ENCODE measurements at places on chromosomes 4 and X.

- DNase-seq = peak; percentile 55
Observed at GRCh38 chr4:168677063-168677462, 180.2 kb downstream of the PALLD start.

- DNase-seq = no peak
Observed at GRCh38 chr4:121789960-121790829, 10.9 kb upstream of the EXOSC9 start.

DNA sequence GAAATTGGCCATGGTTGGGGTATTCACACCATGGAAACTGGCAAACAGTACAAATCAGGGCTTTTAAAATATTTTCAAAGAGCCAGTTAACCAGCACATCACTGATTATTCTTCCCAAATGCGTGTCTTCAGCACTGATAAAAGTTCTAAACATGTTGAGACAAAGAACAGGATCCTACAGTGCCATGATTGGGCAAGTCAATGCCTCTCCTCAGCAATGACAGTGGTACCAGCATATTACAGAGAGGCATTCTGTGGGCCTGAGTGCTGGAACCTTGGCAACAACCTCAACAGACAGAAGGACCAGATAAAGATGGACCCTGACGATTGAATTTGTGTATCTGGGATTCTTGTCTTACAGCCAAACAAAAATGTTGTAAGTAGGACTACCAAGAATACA is 108.9 kb downstream of the EFHC2 start:
- no peak for DNase-seq

DNA sequence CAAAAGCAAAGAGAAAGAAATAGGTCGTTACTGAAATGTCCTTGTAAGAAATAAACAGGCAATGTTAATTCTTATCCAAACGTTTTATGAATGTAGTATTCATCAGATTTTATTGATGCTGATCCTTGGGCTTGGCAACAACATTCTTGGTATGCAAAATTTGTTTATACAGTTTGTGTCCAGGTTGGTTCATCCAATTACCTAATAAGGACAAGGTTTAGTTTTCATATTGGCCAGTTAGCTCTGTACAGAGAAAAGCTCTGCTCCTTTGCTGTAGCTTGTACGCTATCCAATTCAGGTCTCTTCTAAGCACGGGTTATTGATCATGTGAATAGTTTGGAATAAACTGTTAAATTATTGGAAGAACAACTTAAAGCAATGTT is 14.4 kb upstream of the CCNG2 start:
- no peak for DNase-seq

DNA sequence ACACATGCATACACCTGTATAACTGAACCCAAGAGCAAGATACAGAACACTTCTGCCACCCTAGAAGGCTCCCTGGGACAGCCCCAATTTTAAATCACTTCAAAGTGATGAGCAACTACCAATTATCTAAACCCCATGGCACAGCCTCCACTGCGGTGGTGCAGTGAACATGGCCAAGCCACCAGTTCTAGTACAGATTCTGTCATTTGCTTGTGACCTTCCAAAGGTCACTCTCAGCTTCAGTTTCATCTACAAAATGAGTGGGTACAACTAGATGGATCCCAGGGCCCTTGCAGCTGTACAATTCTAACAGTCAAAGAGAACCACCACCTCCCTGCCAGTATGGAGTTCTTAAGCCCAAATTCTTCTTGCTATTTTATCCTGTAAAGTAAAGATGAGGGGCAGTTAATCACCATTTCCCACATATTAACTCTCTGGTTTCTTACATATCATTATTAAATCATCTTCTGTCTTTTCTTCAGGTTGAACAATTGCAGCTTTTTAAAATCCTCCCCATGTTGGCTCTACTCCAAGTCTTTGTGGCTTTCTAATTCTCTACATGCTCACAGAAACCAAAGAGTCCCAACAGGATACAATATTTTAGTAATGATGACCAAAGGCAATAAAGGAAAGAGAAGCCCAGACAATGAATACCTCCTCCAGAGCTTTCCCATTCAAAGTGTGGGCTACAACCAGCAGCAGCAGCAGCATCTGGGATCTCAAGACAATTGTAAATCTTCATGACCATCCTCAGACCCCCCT is 39.0 kb upstream of the GPM6B start:
- DNase-seq = no peak

DNA sequence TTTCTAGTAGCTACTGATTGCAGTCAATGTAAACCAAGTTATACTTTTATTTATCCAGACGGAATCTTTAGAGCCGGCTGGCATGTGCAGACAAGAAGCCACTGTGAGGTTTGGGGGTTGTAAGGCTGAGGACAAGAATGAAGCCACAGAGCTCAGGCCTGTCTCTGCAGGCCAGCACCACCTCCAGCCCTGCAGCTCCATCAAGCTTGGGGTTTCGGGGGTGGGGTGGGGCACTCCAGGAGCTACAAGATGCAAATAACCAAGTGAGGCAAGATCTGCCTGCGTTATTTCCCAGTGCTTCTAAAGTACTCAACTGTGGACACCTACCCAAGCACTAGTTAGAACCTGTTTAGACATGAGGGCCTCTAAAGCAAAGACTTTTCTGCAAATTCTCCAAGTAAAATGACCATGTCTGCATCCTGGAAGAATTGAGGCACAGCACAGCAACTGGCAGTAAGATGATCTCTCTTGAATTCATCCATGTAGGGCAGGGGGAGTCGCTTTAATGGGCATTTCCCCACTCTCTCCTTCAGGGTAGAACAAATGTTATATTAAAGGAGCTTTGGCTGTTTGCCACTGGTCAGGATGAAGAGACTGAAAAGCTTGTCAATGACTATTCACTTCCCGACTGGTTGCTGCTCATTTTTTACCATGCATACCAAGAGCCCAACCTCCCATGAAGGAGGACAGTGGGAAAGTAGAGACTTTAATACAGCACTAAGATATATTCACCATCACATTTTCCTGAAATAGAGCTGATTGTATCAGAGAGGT is 222.5 kb downstream of the MGST2 start:
- peak; percentile 19 for DNase-seq

DNA sequence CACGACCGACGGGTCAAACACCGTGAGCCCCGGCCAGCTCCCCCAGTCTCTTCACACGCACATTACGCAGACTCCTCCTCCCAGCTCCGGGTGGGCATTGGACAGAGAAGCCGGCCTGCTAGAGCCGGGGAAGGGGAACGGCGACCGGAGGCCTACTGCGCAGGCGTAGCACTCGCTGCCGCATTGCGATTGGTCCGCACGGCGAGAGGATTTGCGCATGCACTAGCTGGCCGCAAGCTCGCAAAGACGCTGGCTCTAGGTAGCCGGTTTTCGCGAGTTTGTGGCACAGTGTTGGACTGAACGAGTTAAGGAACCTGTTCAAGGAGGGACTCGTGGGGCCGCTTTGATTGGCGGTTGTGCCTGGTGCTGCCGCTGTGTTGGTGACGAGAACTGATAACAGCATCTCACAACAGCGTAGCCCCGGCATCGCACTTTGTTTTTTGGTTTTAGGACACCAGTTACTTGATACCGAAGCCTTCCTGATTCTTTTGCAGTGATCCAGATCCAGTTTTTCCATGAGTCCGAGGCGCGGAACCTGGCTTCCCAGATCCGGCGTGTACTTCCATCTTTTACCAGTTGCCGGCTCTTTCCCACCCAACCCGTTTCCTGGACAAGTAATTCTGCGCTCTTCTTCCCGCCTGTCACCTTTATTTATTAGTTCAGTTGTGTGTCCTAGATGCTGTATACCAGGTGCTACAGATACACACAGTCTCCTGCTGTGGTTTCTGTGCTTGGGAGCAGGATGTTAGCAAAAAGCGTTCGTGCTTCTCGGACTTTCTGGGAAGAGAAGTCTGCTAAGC is at the start of gene AIFM1:
Gene AIFM1, minus strand, starts transcription at position 139 of the 800 bp plus-strand sequence. CDS start 185 bp downstream, outside the sequence.
- peak; percentile 98 for DNase-seq

DNA sequence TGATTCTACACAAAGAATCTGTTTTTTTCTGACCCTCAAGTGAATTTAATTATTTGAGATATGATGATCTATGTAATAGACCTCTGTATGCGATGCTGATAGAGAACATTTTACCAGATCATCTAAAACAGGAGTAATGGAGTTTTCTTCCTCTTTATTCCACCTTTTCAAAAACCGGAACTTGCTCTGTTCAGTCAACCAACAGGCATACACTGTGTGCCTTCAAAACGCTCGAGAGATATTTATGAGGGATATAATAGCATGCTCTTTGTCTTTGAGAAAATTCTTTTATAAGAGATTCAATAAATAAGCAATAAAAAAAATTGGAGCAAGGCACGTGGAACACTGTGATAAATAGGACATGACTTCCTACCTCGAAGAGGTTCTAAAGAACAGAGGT is 2.0 kb downstream of the NYX start:
- no peak for DNase-seq

GRCh38 chr4:85644061-85644460 is 169.1 kb downstream of the ARHGAP24 start:
- no peak for DNase-seq

DNA sequence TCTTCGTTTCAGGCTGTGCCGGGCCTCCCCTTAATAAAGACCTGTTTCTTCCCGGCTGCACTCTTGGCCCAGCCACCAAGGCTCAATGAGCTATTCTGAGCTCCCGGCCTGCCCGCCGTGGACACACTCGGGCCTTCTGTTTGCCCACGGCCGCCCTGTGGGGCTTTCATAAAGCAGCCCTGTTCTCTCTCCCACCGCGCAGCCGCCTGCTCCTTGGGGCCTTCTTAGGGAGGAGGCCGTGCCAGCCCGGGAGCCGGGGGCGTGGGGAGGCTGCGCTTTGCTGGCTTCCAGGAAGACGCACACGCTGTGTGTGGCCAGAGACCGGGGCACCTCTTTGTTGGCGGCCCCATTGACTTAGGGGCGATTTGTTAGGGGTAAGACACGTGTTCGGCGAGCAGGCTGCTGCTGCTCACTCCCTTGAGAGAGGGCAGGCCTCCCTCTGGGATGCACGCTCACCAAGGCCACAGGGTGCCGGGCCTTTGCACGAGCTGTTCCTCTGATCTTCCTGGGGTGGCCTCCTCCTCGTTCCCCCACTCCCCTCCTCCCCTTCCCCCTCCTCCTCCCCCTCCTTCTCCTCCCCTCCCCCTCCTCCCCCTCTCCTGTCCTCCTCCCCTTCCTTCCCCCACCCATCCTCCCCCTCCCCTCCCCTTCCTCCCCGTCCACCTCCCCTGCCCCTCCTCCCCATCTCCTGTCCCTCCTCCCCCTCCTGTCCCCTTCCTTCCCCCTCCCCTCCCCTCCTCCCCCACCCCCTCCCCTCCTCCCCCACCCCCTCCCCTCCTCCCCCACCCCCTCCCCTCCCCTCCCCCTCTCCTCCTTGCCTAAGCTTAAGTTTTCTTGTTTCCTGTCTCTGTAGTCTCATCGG is 11.3 kb downstream of the BLOC1S4 start:
- DNase-seq = no peak

DNA sequence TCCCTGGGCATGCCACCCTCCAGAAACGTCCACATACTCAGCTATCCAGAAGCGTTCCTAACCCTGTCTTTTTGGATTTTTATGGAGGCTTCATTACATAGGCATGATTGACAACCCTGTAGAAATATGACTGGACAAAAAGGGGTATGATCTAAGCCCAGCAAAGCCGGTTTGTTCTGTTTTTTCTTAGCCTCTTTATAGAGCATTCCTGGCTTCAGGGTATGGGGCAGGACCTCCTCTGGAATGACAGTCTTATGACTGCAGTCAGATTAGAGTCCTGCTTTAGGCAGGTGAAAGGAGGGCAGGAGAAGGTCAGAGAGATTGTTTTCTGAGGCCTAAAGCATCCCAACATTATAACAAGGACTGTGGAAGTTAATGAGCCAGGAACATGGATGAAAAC is 137.4 kb downstream of the DCLK2 start:
- no peak for DNase-seq

DNA sequence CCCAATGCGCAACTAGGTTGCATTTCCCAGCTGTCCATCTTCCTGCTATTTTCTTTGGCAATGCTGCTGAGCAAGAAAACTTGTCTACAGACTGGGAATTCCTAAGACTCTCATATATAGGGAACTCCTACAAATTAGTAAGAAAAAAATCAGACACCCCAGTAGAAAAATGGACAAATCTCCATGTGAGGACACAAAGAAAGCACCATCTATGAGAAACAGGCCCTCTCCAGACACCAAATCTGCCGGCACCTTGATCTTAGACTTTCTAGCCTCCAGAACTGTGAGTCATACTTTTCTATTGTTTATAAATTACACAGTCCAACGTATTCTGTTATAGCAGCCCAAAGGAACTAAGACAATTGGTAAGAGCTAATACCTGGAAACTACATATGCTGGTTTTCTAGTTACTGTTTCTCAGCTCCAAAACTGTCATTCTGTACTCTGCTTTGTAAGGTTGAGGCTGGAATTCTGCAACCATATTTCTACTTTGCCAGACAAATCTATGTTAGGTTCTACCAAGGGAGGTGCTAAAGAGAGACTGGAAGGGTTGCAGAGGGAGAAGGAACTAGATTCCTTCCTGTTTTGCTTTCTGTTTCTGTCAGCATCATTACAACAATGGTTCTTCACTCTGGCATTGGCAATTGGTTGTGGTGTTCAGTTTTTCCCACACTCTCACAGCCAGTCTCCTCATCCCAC is 35.7 kb upstream of the FAM241A start:
- DNase-seq = no peak

GRCh38 chrX:152904151-152905080 is 6.5 kb downstream of the ZNF185 start:
- peak; percentile 23 for DNase-seq

- no peak for DNase-seq
Observed at GRCh38 chrX:55648434-55648833, 25.2 kb downstream of the FOXR2 start.

DNA sequence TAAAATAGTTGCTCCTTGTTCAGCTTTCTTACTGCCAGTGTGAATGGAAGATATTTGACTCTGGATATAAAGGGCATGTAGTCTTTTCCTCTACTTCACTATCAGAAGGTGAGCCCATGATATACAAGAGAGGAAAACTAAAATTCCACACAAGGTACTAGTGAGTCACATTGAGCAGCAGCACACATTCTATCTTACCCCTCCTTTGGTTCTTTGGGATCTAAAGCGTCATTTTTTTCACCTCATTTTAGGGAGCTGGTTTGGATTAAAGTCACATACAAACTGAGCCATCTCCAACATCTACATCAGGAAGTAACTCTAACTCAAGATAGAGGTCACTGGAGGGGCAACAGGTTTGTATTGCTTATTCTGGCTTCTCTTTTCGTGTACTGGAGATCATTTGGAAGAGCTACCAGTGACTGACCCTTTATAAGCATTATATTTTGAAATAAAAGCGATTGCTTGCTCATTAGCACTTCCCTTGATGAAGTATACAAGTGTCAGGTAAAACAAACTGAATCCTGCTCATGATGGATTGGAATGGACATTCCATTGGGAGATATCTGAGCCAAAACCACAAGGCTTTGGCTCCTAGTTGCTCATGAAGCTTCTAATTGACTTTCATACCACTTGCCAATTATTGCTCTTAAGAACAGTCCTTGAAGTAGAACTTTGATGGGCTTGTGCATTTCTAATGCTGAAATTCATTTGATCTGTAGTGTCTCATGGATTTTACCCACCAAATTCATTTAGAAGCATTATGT is 124.1 kb downstream of the SPCS3 start:
- DNase-seq = no peak

DNA sequence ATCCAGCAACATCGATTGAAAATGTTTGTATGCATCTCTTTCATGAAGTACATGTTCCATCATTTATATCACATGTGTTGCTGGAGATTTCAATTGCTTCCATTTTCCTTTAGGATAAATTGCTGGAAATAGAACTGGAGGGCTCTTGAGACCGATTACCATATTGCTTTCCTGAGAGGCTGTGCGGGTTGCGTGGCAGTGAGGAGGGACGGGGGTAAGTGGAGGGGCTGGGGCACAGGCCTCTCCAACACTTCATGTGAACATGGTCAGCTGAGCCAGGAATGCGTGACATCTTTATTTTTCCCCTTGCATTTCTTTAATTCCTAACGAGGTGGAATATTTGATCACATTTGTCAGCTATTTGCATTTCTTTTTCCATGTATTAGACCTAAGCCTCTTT is 144.6 kb downstream of the TBL1X start:
- DNase-seq = peak; percentile 32
